ENCODE measurements at places on chromosomes 6 and 20.

- no peaks in the 10 kb centered on the region for H3K4me1 ChIP-seq
- H3K36me3 ChIP-seq = peaks cover 1% of the 10 kb centered on the region
- H3K27me3 ChIP-seq = peaks cover 40% of the 10 kb centered on the region
- no peak overlapping the region for H3K4me3 ChIP-seq
Measured at GRCh38 chr20:51014797-51015722, 7.8 kb downstream of the KCNG1 start.

GRCh38 chr20:53510262-53510661, 83.4 kb downstream of the ZNF217 start:
- H3K4me3 ChIP-seq = no peak overlapping the region
- no peak for DNase-seq
- H3K27ac ChIP-seq = no peak overlapping the region
- H3K4me1 ChIP-seq = no peaks in the 10 kb centered on the region

GRCh38 chr6:168691774-168692173, 250.8 kb downstream of the SMOC2 start:
- DNase-seq = no peak
- H3K4me3 ChIP-seq = no peak overlapping the region
- H3K27ac ChIP-seq = no peak overlapping the region
- no peaks in the 10 kb centered on the region for H3K36me3 ChIP-seq
- H3K27me3 ChIP-seq = no peaks in the 10 kb centered on the region
- no peaks in the 10 kb centered on the region for H3K4me1 ChIP-seq

GRCh38 chr20:17947474-17947815, 21.1 kb downstream of the SNX5 start:
- H3K4me3 ChIP-seq = no peak overlapping the region
- no peak for DNase-seq
- peaks cover 12% of the 10 kb centered on the region for H3K4me1 ChIP-seq
- peaks cover 86% of the 10 kb centered on the region for H3K36me3 ChIP-seq

- H3K36me3 ChIP-seq = no peaks in the 10 kb centered on the region
- H3K27me3 ChIP-seq = no peaks in the 10 kb centered on the region
- H3K27ac ChIP-seq = no peak overlapping the region
- H3K4me1 ChIP-seq = no peaks in the 10 kb centered on the region
Measured at GRCh38 chr6:84486526-84486925, 259.1 kb upstream of the CEP162 start.

- DNase-seq = no peak
- H3K4me3 ChIP-seq = no peak overlapping the region
- H3K27me3 ChIP-seq = no peaks in the 10 kb centered on the region
- no peak overlapping the region for H3K27ac ChIP-seq
Measured at GRCh38 chr6:79548304-79548703, 11.1 kb upstream of the LCA5 start.

- H3K4me3 ChIP-seq = no peak overlapping the region
- H3K27me3 ChIP-seq = no peaks in the 10 kb centered on the region
- no peaks in the 10 kb centered on the region for H3K36me3 ChIP-seq
Measured at GRCh38 chr6:80454661-80455365, 348.3 kb downstream of the BCKDHB start.

- no peak overlapping the region for H3K27ac ChIP-seq
- H3K4me1 ChIP-seq = peaks cover 16% of the 10 kb centered on the region
- H3K36me3 ChIP-seq = no peaks in the 10 kb centered on the region
- DNase-seq = no peak
- H3K4me3 ChIP-seq = no peak overlapping the region
Measured at GRCh38 chr6:147057705-147058342, 146.4 kb upstream of the STXBP5 start.
